G401 (cell line): ENCODE measurements at places on chromosomes 13 and 19. TPM values are rescaled to one million over a fixed set of nuclear protein-coding genes. Genes with fewer than 3 reads are reported as not detected.
A peak's percentile ranks its signal among the peaks of the same experiment; 100 is the strongest.

DNA sequence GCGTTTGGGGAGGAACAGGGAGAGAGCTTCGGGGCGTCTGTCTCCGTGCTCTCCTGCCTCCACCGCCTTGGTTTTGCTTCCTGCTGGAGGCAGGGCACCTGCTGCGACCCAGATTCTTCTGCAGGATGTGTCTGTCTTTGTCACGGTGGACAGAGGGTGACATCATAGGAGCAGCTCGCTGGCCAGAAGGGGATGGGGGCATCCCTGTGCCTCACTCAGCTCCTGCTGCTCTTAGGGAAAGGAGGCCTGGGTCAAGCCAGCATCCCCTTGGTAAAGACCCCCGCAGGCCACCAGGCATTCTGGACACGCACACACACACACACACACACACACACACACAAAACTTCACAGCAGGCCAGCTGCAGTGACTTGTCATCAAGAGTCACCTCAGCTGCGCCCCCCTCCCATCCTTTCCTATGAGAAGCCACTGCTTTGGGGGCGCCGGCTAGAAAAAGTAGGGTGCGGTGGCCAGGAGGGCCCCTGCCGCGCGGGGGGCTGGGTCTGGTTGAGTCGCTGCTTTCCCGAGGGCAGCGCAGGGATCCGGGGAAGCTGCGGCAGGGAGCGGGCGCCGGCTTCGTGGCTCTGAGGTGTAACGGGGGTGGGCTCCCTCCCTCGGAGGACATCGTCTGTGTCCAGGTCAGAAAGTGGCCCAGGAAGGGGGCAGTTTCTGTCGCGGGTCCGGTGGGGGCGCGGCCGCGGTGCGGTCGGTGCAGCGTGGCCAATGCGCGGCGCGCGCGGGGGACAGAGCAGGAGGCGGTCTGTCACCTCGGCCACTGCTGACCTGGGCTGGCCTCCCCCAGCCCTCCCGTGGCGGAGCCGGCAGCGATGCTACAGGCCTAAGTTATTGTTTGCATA, 15.8 kb upstream of the NPAS1 start:
- peak; percentile 37 for DNase-seq

DNA sequence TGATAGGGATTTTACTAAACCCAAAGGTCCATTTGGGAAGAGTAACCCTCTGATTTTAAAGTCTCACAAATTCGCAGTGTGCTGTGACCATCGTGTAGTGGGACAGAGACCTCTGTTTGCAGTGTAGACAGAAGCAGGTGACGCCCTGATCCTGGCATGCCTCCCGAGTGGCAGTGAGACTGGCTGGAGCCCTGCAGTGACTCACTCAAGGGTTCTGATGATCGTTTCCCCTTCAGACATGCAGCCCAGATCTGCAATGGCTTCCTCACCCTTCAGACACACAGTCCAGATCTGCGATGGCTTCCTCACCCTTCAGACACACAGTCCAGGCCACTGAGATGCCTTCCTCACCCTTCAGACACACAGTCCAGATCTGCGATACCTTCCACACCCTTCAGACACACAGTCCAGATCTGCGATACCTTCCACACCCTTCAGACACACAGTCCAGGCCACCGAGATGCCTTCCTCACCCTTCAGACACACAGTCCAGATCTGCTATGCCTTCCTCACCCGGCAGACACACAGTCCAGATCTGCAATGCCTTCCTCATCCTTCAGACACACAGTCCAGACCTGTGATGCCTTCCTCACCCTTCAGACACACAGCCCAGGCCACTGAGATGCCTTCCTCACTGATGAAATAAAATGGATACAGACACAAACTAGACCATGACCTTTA, 125.2 kb downstream of the ATP11A start:
- DNase-seq: no peak

DNA sequence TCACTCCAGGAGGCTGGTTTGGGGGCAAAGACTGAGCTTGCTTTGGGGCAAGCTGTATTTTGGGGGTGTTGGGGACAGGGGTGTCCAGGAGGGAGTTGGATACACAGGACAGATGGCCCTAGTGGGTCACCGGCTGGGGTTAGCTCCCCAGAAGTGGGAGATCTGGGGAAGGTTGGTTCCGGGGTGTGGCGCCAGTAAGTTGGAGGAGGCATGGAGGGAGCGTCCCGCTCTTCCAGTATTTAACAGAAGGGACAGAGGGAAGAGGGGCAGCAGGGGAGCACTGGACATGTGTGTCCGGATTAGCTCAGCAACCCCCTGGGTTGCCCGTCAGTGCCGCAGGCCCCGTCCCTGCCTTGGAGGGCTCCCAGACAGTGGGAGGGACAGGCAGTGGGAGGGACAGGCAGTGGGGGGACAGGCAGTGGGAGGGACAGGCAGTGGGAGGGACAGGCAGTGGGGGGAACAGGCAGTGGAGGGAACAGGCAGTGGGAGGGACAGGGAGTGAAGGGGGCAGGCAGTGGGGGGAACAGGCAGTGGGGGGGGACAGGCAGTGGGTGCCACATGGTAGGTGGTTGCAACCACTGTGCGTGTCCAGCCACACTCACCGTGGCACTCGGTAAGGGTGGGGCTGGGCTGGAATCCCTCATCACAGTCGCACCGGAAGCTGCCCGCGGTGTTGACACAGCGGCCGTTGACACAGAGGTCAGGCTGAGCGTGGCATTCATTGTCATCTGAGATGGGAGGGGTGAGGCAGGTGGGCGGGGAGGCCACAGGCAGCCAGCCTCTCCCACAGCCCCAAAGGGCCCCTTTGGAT, 33.2 kb downstream of the CCL25 start:
- DNase-seq: no peak

DNA sequence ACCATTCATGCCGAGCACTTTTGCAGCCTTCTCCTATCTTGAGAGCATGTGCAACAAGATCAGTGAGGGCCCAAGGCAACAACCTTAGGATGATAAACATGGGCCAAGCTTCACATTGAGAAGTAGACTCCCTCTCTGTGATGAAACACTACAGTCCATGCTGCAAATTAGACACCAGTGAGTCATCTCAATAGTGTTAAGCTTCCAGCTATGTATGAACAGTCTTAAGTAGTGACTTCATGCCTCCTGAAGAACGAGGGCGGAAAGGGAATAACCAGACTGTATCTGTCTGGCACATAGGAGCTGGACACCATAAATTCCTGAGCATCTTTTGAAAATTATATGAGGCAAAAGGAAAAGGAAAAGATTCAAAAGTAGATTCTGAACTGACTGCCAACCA, 309.9 kb upstream of the SLITRK1 start:
- DNase-seq: no peak

GRCh38 chr19:51075998-51076397, 6.7 kb downstream of the KLK14 start:
- no peak for DNase-seq

- DNase-seq: peak; percentile 76
These were observed 1505.1 kb upstream of the SLC10A2 start for GRCh38 chr13:104571161-104571892.

DNA sequence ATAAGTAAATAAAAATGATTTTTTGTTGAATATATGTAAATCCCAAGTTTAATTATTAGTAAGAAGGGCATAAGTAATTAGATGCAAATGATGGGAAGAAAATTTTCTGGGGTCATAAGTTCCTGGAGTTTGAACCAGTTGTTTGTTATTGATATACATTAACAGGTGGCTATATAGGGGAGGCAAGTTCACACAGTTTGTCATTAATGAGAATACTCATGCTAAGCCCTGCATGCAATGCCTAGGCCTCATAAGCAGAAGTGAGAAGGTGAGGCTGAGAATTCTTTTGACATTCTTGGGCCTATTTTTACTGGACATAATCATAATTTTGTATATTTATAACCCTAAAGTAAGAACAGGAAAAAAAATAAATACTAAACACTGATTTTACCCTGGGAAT, 1210.7 kb upstream of the PCDH9 start:
- DNase-seq: no peak

GRCh38 chr13:74221752-74222151, 87.5 kb upstream of the KLF12 start:
- DNase-seq: no peak

DNA sequence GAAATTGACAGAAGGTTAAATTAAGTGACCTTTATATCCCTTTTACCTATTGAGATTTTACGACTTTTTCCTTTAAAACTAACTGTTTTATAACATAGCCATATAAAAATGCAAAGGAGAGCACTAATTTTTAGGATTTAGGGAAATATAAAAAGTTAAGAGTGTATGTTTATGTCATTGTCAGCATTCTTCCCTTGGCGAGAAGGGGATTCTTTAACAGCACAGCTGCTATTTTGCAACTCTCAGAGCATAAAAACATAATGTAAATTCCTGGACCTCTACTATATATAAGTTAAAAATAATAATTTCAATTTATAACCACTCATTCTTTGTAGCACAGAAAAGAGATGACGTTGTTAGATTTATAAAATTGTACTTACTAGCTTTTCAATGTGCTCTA, 363.2 kb downstream of the DACH1 start:
- no peak for DNase-seq

DNA sequence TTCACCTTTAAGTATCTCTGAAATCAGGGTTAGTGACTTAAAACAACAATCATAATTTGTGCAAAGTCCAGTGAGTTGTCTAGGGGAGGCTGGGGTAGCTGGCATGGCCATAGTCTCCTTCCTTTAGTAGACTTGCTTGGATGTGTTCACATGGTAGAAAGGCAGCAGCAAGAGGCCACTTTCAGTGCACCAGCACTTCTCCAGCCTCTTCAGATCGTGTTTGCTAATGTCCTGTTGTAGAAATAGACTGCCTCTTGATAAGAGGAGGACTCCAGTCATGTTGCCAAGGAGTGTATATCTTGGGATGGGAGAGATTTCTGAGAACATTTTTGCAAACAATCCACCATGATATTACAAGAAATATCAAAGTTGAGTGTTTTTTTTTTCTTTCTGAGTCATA, 22.9 kb downstream of the WDFY2 start:
- no peak for DNase-seq

DNA sequence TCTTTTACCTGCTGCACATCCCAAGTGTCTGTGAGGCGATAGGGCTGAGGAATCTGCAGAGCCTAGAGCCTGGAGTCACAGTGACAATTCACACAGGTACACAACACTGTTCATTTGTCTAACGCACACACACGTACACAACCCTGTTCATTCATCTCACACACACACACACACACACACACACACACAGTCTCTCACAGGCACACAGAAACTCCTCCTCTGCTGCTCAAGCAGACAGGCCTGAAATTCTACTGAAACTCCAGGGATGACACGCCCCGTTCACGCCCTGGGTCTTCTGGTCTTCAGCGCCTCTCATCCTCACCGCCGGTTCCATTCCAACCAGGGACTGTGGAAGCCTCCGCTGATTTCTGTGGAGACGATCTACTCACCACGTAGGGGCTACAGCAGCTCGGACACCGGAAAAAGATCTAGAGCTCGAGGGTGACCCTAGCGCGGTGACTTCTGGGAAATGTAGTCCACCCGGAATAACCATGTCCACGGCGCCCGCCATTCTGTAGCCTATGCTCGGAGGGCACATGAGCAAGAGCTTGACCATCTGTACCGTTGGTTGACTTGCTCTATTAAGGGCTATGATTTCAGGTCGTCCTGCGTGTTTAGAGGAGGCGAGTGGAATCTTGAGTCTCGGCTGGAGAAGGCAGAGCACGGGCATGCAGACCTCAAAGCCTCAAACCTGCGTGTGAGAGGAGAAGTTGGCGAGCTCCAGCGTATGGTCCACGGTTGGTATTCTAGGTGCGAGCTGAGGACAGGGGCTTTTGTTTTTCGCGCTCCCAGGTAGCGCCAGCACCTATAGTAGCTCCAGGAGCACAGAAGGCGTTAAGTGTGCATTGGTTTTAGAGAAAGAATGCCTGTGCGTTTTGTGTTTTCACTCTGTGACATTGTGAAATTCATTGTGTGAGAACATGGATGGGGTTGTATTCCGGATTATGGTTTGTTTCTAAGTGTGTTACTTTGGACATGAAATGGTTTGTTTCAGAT, 33.4 kb downstream of the ZNF45 start:
- DNase-seq: peak; percentile 92

DNA sequence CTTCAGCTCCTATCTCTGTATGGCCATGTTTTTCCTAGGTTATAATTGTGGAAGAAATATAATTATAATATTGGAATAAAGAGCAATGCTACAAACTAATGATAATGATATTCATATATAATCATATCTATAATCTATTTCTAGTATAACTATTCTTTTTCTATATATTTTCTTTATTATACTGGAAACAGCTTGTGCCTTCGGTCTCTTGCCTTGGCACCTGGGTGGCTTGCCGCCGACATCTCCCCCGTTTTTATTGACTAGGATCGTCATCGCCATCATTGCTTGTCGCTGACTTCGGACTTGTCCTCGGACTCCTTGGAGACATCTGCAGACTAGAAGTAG, 24.2 kb downstream of the ZNF763 start:
- no peak for DNase-seq

GRCh38 chr19:7265963-7266362, 28.3 kb downstream of the INSR start:
- DNase-seq: no peak

- DNase-seq: no peak
These were observed 15.2 kb downstream of the COL5A3 start for GRCh38 chr19:9995084-9995483.

- no peak for DNase-seq
These were observed 276.8 kb downstream of the PCDH20 start for GRCh38 chr13:61138857-61139256.

GRCh38 chr19:49864890-49865289, 2.5 kb downstream of the PNKP start:
- DNase-seq: no peak

DNA sequence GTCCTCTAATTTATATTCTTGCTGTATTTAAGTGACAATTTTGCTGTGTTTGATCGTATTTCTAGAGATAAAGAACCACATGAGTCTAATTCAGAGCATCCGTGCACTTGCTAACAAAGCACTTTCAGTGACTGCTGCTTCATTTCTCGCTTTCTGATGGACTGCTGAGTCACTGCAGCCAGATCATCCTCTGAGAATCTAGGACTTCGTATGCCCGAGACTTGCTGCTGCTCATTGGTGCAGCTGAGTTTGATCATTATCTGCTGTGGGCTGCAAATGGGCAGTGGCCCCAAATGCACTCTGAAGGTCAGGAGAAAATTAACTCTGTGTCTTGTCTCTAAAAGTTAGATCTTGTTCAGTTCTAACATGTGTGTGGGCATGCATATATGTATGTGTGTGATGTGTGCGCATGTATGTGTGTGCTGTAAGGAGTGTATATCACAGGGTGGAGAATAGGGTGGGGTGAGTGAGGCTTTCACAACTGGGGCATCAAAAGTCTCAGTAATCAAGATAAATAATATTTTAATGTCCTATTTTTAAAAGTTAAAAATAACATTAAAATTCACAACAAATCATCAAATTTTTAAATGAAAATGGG, 342.6 kb downstream of the MTUS2 start:
- DNase-seq: no peak

DNA sequence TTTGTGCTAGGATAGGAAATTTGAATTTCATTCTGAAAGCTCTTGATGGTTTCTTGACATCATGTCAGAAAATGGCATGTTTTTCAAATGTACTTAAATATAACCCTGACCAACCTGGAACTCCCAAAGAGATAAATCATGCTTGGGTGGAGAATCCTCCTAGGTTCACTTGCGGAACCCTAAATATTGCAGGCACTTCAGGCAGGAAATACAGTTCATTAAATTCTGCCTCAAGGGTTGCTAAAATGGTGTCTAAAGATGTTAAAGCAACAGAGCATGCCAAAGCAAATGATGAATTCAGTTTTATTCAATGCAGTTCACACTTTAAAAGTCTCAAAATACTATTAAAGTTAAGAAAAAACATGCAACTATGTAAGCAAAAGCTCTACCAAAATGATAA, 415.9 kb downstream of the SLITRK6 start:
- no peak for DNase-seq

CFD gene
- total RNA-seq: 3.6 and 6.1 TPM in 2 replicates

IQCN gene
- total RNA-seq: 0.37 and 0.47 TPM in 2 replicates

ZNF536 gene
- not detected in 2 replicates for total RNA-seq

SSC5D gene
- 2.5 and 9.4 TPM in 2 replicates for total RNA-seq

ZNF154 gene
- total RNA-seq: not detected in 2 replicates

PODNL1 gene
- total RNA-seq: 0.92 TPM in 1 of 2 replicates, not detected in the other

PGLYRP2 gene
- not detected in 2 replicates for total RNA-seq

KIRREL2 gene
- total RNA-seq: 3.0 and 5.2 TPM in 2 replicates
